Stimulated activated CD8-positive, alpha-beta memory T cell treated with anti-CD3 and anti-CD28 coated beads, Interleukin-2, amount 100 ng/mL, for 1 hour (primary cell): ENCODE measurements at places on chromosomes 16 and 17.

- DNase-seq = no peak
These were observed 18.3 kb downstream of the NT5M start for GRCh38 chr17:17321356-17322025.

GRCh38 chr17:80968602-80969029 is 23.0 kb upstream of the CHMP6 start:
- DNase-seq = no peak

GRCh38 chr16:48197294-48197693 is 41.5 kb upstream of the ABCC12 start:
- no peak for DNase-seq

DNA sequence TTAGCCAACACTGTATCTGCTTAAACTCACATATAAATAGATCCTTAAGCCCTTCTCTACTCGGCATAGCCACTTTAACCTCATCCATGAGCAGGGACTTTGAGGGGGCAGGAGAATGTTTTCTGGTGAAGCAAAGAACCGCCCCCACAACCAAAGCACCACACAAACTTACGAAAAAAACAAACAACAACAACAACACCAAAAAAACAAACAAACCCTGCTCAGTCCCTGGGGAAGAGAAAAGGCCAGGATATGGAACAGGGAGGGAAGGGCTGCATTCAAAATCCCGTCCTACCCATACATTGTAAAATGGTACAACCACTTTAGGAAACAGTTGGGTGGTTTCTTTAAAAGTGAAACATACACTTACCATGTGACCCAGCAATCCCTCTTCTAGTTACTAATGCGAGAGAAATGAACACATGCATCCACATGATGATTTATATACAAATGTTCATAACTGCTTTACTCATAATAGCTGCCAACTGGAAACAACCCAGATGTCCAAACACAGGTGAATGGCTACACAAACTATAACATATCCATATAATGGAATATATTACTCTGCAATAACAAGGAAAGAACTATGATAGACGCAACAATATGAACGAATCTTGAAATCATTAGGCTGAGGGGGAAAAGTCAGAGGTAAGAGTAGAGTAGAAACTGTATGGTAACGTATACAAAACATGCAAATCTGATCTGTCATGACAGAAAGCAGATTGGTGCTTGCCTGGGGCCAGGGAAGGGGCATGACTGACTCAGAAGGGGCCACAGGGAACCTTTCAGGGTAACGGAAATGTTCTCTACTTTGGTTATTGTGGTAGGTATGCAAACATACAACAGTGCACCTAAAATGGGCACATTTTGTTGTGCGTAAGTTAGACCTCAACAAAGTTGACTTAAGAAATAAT is 37.7 kb upstream of the TOB1 start:
- DNase-seq = peak; percentile 26

DNA sequence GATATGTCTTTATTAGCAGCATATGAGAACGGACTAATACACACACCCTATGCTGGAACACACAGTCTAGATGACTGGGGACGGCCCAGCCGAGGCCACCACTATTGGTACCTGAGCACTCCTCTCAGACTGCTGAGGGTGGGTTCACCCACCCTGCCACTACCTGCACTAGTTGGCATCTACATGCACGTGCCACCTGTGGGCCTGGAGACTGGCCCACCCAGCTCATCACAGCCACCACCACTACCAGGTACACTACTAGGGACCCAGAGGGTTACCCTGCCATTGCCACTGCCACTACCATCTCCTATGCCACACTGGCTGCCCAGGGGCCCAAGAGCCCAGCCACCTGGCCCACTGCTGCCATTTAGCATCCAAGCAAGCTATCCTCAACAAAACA is 32.5 kb downstream of the MEAK7 start:
- no peak for DNase-seq

- no peak for DNase-seq
These were observed 7.8 kb upstream of the TMEM132E start for GRCh38 chr17:34571428-34572130.

DNA sequence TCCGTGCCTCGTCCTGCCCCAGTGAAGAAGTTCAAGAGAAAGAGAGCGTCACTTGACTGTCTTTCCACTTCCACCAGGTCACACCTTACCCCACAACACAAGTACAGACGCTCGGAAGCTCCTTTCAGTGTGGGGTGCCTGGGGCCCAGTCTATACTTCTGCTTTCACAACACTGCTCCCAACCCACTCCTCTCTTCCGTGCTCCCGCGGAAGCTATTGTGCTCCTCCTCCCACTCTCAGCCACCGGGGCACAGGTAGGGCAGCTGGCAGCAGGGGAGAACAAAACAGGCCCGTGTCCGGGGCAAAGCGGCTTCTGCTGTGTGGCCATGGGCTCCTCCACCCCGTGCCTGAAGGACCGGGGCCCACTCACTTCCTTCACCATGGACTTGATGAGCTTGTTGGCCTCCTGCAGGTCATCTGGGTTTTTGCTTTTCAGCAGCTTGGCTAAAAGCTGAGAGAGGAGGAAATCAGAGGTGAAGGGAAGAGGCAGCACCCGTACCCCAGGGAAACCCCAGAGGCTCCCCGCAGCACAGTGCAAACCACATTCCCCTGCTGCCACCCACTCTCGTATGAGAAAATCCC is 18.9 kb downstream of the GGA3 start:
- DNase-seq = no peak

DNA sequence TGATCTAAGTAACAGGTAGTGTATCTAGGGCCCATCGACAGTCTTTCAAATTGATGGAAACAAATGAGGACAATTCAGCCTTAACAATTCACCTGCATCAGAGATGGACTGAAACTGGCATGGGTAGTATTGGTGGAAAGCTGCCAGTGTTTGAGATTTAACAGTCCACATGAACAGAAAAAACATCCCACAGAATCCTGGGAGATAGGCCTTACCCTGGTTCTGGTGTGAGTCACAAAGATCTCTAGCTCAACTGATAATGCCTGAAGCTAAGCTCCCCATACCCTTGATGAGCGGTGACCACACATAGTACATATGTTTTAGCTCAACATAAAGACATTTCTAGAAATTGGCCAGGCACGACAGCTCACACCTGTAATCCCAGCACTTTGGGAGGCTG is 21.9 kb downstream of the CRK start:
- no peak for DNase-seq

- DNase-seq = no peak
These were observed 24.0 kb upstream of the SSTR5 start for GRCh38 chr16:1048442-1049112.

- DNase-seq = no peak
These were observed 128.4 kb upstream of the RCVRN start for GRCh38 chr17:10033449-10033848.

DNA sequence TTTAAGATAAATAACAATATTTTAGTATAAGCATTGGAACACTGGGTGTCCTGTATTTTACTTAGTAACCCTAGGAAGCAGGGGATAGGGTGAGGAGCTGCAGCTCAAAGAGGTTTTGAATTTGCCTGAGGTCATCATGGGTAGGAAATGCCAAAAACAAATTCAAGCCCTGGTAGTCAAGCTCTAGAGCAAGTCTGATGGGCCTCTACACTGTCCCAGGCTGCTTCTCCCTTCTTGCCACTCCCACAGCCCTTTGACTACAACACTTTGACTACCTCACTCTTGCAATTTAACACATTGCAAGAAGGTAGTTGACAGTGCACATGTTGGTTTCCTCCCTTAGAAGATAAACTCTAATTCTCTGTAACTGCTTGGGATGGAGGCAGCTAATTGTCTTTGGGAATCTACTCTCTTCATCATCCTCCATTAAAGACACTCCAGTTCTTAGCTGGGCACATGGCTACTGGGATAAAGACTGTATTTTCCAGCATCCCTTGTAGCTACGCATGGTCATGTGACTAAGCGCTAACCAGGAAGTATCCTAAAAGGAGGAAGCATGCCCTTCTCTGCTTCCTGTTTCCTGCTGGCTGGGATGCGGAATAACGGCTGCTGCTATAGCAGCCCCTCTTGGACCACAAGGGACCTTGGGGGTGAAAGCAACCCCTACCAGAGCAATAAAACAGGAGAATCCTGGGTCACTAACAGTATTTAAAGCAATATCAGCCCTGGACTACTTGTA is 30.7 kb upstream of the SSTR2 start:
- DNase-seq = no peak

DNA sequence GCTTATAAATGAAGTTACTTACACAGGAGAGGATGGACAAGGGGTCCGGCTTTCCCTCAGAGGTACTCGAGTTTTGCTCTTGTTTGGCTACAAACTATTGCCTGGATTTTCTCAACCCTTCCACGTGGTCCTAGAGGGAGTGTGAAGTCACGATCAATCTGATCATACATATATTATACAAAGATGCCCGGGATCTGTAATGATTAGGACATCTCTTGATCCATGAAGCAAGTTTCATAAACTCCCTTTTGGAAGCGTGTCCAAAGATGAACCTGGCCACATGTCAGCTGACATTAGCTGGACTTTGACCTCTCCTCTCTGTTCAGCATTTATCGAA is 2.3 kb upstream of the CDH11 start:
- no peak for DNase-seq

DNA sequence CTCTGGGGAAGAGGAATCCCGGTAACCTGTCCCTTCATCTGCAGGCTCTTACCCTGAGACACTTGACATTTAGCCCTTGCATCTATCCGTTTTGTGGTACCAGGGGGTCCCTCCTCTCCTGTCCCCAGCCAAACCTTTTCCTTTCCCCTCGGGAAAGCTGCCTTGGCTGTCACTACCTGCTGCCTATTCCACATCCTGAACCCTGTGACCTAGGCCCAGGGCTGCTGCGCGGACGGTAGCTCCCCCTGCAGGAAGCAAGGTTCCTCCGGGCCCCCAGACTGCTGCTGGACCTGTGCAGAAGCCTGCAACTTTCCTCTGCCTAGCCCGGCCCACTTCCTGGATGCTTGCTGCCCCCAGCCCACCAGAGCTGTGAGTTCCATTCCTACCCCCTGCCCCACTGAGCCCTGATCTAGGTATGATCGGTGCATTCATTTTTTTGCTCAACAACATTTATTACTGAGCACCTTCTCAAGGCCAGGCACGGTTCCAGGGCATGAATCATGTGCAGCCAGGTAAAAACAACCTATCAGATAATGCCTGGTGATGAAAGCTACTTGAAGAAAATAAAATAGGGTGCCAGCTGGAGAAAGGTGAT is 10.5 kb upstream of the ALDOA start:
- DNase-seq = no peak

GRCh38 chr16:89841275-89841674 is 13.0 kb downstream of the SPIRE2 start:
- peak; percentile 61 for DNase-seq

DNA sequence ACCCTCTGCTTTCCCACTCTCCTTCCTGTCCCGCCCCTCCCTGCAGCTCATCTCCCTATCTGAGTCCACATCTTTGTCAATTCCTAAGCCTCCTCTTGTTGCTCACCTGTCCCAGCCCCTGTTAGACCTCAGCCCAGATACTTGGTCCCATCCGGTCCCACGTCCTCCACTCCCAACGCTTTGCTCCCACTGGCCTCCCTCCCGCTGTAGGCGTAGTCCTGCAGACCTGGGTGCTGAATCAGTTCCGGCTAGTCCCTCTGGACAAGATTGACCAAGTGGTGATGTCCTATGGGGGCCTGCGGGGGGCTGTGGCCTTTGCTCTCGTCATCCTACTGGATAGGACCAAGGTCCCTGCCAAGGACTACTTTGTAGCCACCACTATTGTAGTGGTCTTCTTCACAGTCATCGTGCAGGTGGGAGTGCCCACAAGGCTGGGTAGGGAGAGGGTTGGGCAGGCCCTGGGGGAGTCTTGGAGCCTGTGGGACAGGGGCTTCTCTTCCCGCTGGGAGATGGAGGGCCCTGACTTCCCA is 8.0 kb downstream of the SLC9A5 start:
- no peak for DNase-seq

- DNase-seq = no peak
These were observed 72.4 kb downstream of the CES1 start for GRCh38 chr16:55760310-55761001.

GRCh38 chr16:79587897-79588296 is 12.6 kb downstream of the MAF start:
- no peak for DNase-seq

DNA sequence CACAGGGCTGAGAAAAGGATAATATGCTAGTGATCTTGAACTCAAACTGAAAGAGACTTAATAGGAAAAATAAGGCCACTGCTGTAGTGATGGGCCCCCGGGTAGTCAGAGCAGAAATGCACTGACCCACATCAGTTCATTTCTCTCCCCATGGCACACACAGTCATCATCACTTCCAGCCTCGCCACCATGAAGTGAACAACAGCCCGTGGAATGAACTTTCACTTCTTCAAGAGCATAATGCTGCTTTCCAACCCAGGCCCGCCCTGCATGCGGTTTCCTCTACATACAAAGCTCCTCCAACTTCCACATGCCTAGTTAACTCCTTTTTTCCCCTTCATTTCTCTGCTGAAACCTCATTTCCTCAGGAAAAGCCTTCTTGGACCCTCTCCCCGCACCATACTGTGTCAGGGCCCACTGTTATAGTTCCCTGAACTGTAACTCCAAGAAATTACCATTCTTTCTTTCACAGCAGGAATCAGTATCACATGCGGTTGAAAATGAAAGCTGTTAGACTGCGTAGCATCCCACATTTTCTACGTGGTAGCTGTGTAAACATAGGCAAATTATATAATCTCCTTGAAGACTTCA is 65.8 kb upstream of the SMIM36 start:
- DNase-seq = no peak

DNA sequence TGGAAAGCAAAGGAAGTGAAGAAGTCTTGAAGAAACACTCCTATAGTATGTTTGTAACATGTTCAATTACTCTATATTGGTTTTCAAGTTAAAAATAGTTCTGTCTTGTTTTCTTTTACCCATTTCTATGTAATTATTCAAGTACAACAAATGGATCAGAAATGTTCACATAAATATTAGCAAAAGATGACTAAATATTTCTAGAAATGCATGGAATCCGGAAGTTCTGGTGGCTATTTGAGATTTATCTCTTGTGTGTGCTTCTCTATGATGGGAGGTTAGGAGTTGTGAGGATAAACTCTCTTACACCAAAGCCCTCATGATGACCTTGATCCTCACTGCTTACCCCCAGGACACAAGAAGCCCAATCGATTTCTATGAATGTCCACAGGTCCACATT is 237.5 kb downstream of the CDH8 start:
- no peak for DNase-seq

- no peak for DNase-seq
These were observed 45.3 kb upstream of the JPH3 start for GRCh38 chr16:87556941-87557459.

DNA sequence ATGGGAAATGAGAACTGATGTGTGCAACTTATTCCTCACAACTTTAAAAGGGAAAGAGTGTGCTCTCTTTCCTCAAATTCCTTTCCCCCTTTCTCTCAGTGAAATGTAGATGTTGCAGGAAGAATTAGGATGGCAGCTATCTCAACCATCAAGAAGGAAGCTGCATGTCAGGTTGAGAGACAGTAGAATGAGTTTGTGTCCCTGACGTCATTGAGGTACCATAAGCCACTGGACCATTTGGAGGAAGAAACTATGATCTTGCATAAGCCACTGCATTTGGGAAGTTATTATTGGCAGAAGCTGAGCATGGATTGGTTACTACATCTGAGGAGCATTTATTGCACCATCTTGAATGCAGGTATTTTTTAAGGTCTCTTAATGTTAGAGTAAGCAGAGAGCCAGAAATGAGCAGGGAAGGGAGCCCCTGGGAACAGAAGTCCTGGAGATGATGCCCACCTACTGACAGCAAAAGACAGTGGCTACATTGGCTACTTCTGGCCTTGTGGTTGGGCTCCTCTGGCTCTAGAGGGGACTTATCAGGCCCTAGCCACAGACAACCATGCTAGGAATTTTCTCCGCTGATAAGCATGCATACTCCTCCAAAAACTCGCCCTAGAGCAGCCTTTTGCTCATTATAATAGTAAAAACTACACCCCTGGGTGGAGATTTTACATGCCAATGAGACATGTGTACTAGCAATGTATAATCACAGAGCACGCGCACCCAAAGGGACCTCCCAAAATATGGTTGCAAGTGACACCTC is 249.0 kb upstream of the SALL1 start:
- DNase-seq = no peak
